Activated T-helper 1 cell treated with anti-CD3 and anti-CD28 coated beads, Interleukin-12 subunit alpha, Interleukin-12 subunit beta, Interleukin-2, Interleukin-4 antibody, amounts not matched to agents 30 ng/mL and 10 ng/mL and 1 ng/mL, durations not matched to agents 14 hours and 24 hours and 36 hours (primary cell): ENCODE measurements at places on chromosomes 4 and X. TPM values are rescaled to one million over a fixed set of nuclear protein-coding genes. Genes with fewer than 3 reads are reported as not detected.

DNA sequence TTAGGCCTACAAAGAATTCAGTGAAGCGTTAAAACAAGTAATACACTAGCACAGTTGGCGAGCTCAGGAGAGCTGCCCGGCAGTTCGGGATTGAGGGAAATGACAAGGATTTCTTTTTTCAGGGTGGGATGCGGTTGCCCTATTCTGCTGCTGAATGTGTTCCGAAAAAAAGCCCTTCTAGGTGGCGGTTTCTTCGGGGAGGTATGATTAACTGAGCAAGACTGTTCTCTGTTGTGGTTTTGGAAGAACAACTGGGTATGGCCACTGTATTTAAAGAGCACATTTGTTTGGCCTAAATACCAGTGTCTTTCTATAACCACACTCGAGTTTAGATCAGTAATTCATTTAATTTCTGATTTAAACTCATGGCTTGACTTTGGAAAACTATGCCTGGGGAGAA lies 459.7 kb upstream of the FAT1 start:
- no peak overlapping the region for H3K4me3 ChIP-seq
- H3K4me1 ChIP-seq = no peaks in the 10 kb centered on the region
- no peak overlapping the region for H3K27ac ChIP-seq
- no peak for DNase-seq
- no peaks in the 10 kb centered on the region for H3K27me3 ChIP-seq

- H3K27ac ChIP-seq = no peak overlapping the region
- no peaks in the 10 kb centered on the region for H3K27me3 ChIP-seq
- H3K4me3 ChIP-seq = no peak overlapping the region
- no peak for DNase-seq
These were observed 32.7 kb downstream of the DCAF8L2 start for GRCh38 chrX:27622883-27623282.

- H3K27me3 ChIP-seq = peaks cover 10% of the 10 kb centered on the region
- H3K4me1 ChIP-seq = no peaks in the 10 kb centered on the region
- no peak overlapping the region for H3K27ac ChIP-seq
- no peak overlapping the region for H3K4me3 ChIP-seq
- H3K36me3 ChIP-seq = no peaks in the 10 kb centered on the region
These were observed 24.0 kb upstream of the SGMS2 start for GRCh38 chr4:107800706-107801105.

GRCh38 chr4:113447061-113447460 lies 314.5 kb downstream of the CAMK2D start:
- H3K4me3 ChIP-seq = no peak overlapping the region

DNA sequence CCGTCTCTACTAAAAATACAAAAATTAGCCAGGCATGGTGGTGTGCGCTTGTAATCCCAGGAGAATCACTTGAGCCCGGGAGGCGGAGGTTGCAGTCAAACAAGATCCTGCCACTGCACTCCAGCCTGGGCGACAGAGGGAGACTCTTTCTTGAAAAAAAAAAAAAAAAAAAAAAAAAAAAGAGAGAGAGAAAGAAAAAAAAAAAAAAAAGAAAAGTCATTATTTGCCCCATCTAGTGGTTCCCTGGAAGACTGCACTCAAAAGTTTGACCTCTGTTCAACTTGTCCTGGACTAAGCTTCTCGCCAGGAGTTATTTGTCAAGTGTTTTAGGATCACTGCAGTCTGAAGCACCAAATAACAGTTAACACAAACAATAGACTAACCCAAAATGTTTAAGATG lies 45.3 kb upstream of the KCTD8 start:
- H3K4me1 ChIP-seq = no peaks in the 10 kb centered on the region
- DNase-seq = no peak
- H3K36me3 ChIP-seq = no peaks in the 10 kb centered on the region
- no peak overlapping the region for H3K27ac ChIP-seq

DNA sequence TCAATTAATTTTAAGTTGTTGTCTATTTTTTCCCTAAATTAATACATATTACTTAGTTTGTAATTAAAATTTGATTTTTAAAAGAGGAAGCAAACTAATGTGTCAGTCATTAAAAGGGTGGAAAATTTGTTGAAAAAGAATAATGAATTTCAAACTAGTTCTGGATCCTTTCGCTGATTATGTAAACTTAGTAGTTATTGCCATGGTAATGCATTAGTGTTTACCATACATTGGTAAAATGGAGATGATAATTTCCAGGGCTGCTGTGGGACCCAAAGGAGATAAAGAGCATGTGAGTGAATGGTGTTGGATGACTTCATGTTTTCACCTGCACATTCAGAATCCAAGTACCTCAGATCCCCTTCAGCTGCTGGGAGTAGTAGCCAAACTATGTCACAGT lies 6.5 kb downstream of the BEX3 start:
- peaks cover 2% of the 10 kb centered on the region for H3K27me3 ChIP-seq
- no peaks in the 10 kb centered on the region for H3K4me1 ChIP-seq

DNA sequence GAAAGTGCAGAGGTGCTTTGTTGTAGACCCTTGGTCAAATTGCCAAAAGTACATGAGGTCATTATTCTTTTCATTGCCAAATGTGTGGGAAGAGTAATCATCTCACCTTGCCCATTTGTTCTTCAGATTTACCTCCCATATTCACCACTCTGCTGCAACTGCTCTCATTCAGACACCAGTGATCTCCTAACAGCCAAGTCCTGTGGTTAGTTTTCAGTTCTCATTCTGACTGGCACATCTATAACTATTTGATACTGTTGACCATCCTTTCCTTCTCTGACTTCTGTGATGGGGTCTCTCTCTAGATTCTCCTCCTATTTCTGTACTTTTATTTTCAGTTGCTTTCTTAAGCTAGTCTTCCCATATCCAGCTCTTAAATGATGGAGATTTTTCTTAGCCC lies 39.8 kb downstream of the GRIA3 start:
- no peaks in the 10 kb centered on the region for H3K4me1 ChIP-seq
- no peak for DNase-seq
- no peaks in the 10 kb centered on the region for H3K27me3 ChIP-seq
- H3K36me3 ChIP-seq = no peaks in the 10 kb centered on the region
- no peak overlapping the region for H3K4me3 ChIP-seq

DNA sequence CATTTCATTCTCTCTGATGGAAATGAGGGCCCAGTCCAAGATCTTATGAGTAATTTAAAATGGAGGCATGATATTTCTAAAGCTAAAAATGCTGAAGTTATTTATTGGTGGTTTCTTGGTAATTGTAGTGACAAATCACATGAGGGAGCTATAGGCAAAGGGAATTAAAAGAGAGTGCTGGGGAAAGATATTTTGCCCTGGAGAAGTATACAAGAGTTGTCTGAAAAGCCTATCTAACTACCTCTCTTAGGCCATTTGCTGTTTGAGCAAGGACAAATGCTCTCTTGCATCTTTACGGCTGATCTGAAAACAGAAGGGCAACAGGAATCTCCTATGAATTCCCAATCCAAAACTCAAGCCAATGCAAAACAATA lies 89.4 kb downstream of the FMR1NB start:
- no peak overlapping the region for H3K4me3 ChIP-seq
- H3K27ac ChIP-seq = no peak overlapping the region
- no peak for DNase-seq
- H3K36me3 ChIP-seq = no peaks in the 10 kb centered on the region

- no peak overlapping the region for H3K27ac ChIP-seq
- peaks cover 20% of the 10 kb centered on the region for H3K36me3 ChIP-seq
- no peaks in the 10 kb centered on the region for H3K27me3 ChIP-seq
These were observed 142.0 kb downstream of the AFF1 start for GRCh38 chr4:87076690-87077358.

GRCh38 chrX:44265559-44265958 lies 77.9 kb downstream of the EFHC2 start:
- H3K27ac ChIP-seq = no peak overlapping the region
- no peak overlapping the region for H3K4me3 ChIP-seq
- H3K27me3 ChIP-seq = no peaks in the 10 kb centered on the region

DNA sequence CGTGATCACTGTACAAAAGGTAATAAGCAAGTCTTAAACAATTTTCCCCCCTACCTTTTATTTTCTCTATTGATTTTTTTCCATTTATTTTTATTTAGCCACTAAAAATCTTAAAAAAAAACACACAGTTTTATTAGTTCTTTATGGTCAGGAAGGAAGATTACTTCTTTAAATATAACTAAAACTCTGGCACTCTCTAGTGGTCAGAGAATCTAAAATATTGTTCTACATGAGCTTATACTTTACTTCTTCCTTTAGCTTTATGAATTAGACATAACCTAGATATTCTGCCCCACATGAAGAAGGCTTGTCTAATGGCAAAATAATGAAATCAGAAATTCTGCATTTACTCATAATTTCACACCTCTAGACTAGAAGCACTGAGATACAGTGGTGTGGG lies 135.2 kb downstream of the PDE5A start:
- peaks cover 2% of the 10 kb centered on the region for H3K4me1 ChIP-seq
- H3K4me3 ChIP-seq = no peak overlapping the region
- no peak for DNase-seq
- H3K36me3 ChIP-seq = peaks cover 13% of the 10 kb centered on the region
- no peak overlapping the region for H3K27ac ChIP-seq
- no peaks in the 10 kb centered on the region for H3K27me3 ChIP-seq

DNA sequence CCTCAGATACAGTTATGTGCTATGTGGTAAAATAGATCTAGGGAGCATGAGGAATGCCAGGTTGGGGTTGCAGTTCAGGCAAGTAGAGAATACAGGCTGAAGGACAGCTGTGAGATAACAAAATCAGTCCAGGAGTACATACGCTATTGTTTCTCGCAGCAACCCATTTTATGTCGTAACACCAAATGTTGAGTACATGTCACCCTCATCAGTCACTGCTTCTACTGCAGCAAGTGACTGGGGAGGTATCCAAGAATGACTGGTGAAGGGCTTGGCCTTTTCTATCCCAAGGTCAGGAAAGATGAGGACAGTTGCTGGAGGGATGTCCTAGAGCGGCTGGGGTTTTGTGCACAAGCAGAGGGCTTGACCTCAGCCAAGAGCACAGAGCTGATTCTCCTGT lies 172.1 kb downstream of the CBR4 start:
- DNase-seq = no peak
- H3K36me3 ChIP-seq = peaks cover 4% of the 10 kb centered on the region
- H3K4me3 ChIP-seq = no peak overlapping the region
- H3K27ac ChIP-seq = peak overlapping the region; percentile 10
- peaks cover 20% of the 10 kb centered on the region for H3K4me1 ChIP-seq

- H3K36me3 ChIP-seq = no peaks in the 10 kb centered on the region
- H3K4me1 ChIP-seq = no peaks in the 10 kb centered on the region
- no peaks in the 10 kb centered on the region for H3K27me3 ChIP-seq
- H3K4me3 ChIP-seq = no peak overlapping the region
These were observed 15.9 kb upstream of the MAP9 start for GRCh38 chr4:155392481-155393184.

DNA sequence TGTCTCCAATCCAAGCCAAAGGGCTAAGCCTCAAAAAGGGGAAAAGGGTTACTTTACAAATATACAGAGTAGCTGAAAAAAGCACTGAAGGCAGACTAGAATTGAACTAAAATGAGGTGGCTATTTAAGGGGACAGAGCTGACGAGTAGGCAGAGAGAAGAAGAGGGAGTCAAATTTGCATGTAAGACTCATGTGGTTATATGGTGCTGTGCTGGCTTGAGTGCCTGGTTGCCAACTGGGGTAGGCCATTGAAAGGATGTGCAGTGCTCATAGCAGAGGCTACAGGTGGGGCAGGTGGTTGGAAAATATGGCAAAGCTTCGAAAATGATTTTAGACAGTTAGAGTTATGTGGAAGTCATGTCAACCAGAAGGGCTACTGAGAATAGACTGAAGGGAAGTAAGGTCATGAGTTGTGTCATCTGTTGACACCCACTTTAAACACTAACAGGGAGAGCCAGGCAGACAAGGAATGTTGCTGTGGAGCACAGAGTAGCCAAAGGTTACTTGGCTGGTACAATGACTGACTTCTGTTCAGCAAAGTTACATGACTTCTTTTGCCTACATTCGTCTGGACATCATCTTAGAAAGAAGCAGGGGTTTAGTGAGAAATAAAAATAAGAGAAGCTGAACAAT lies 1210.4 kb downstream of the ADGRL3 start:
- H3K27me3 ChIP-seq = no peaks in the 10 kb centered on the region
- no peak overlapping the region for H3K4me3 ChIP-seq
- H3K4me1 ChIP-seq = no peaks in the 10 kb centered on the region
- H3K36me3 ChIP-seq = no peaks in the 10 kb centered on the region
- no peak overlapping the region for H3K27ac ChIP-seq
- no peak for DNase-seq

DNA sequence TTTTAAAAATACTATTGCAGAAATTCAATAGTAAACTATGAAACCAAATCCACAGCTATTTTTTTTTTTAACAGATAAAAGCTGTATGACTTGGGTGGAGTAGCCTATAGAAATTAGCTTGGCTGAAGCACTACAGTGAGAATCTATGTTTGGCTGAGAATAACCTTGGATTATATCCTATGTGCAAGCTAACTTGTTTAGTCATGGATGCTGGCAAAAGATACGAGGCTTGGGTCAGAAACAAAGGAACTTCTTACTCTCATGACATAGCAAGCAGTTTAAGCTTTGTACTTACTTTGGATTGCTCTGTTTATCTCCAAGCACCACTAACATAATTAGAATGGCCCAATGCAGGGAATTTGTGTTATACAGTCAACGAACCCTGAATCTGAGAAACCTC lies 119.2 kb upstream of the GRID2 start:
- DNase-seq = no peak
- no peaks in the 10 kb centered on the region for H3K36me3 ChIP-seq
- H3K27me3 ChIP-seq = no peaks in the 10 kb centered on the region
- H3K4me1 ChIP-seq = no peaks in the 10 kb centered on the region

GRCh38 chr4:147096667-147097604 lies 151.3 kb upstream of the TTC29 start:
- no peak overlapping the region for H3K27ac ChIP-seq
- H3K4me3 ChIP-seq = no peak overlapping the region
- H3K4me1 ChIP-seq = no peaks in the 10 kb centered on the region
- no peaks in the 10 kb centered on the region for H3K36me3 ChIP-seq

DNA sequence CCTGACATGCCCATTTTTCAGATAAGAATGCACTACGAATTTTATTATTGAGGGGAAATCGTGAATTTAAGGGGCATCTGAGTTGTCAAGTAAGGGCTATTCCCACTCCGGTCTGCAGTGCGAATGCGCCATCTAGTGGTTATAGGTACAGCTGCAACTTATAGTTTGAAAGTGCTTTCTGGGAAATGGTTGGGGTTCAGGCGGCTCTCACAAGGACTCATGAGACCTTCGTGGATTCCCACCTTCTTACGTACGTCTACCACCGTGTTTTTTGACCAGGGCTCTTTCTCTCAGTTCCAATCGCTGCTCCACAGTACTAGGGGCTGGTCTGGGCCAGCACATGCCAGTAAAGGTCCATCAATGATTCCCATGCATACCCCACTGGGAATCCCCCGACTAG lies 12.3 kb downstream of the MSL3 start:
- no peak for DNase-seq
- peak overlapping the region; percentile 79 for H3K27ac ChIP-seq

GRCh38 chr4:156886481-156886880 lies 85.1 kb downstream of the PDGFC start:
- no peaks in the 10 kb centered on the region for H3K36me3 ChIP-seq
- H3K4me3 ChIP-seq = no peak overlapping the region
- no peak for DNase-seq
- no peak overlapping the region for H3K27ac ChIP-seq

The STBD1 gene
- 0.51 and 0.57 TPM in 2 replicates for total RNA-seq

The JAKMIP1 gene
- total RNA-seq = 15.5 and 16.9 TPM in 2 replicates

The FAAH2 gene
- 7.2 and 7.3 TPM in 2 replicates for total RNA-seq

The SPANXN3 gene
- total RNA-seq = not detected in 2 replicates

The ARAP2 gene
- 40.1 and 54.9 TPM in 2 replicates for total RNA-seq

The STK26 gene
- total RNA-seq = 57.1 and 59.3 TPM in 2 replicates

The XAGE1A gene
- not detected in 2 replicates for total RNA-seq

The G6PD gene
- total RNA-seq = 72.4 and 74.8 TPM in 2 replicates

The PNMA6A gene
- total RNA-seq = 0.56 and 0.73 TPM in 2 replicates
